Right hindlimb (tissue), 1 donor: ENCODE measurements at places on chromosomes 2 and 18.
A peak's percentile ranks its signal among the peaks of the same experiment; 100 is the strongest.

DNA sequence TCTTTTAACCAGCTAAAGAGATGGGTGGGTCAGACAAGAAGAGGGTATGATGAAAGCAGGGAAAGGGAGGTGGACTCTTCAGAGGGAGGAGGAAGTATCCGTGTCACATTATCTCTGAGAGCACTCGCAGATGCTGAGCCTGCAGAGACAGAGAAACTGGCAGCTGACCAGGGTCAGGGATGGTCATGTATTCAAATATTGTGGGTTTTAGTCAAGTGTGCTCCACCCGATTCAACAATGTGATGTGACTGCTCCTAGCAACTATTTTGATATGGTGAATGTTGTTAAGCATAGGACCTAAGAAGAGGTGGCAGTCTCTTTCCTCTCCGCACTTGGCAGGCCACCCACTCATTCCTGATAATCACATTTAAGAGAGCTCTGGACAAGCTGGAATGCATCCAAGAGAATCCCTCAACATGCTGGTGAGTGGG, 1.3 kb upstream of the CLIP4 start:
- peak; percentile 29 for DNase-seq

- no peak for DNase-seq
These were observed 56.6 kb downstream of the GDF7 start for GRCh38 chr2:20723543-20723942.

DNA sequence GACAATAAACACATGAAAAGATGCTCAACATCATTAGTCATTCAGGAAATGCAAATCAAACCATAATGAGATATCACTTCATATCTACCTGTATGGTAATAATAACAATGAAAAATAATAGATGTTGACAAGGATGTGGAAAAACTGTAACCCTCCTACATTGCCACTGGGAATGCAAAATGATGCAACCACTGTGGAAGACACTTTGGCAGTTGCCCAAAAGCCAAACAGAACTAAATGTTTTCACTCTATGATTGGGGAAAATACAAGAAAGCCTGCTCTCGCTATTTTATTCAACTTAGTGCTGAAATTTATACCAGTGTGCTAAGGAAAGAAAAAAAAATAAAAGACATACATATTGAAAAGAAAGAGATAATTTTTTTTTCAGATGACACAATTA, 934.5 kb downstream of the CNTNAP5 start:
- no peak for DNase-seq

GRCh38 chr2:189835855-189836558, 51.8 kb downstream of the PMS1 start:
- DNase-seq, result no peak

DNA sequence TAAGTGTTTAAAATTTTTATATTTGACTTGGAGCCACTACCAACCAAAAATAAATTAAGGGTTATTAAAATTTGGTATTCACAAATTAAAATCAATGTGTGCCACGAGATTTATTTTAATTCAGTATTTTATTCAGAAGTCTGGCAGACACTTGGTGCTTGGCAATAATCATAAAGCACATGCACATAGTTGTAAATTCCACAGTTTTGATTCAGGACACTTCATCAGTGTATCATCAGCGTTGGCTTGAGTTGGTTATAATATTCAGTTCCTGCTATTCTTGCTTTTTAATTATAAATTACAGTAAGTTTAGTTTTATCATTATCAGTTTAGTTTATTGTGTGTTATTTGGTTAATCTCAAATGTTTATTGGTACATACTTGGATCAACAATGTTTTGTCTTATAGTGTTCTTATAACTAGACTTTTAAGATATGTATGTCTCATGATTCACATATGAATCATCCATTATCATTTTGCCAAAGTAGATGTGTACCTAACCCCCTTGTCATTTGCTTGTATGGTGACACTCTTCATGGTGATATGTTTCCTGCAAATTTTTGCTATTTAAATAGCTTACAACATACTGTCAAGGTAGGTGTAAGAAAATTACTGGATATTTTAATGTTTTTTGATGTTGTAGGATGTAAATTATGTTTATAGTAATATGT, 237.9 kb downstream of the BABAM2 start:
- DNase-seq, result no peak

DNA sequence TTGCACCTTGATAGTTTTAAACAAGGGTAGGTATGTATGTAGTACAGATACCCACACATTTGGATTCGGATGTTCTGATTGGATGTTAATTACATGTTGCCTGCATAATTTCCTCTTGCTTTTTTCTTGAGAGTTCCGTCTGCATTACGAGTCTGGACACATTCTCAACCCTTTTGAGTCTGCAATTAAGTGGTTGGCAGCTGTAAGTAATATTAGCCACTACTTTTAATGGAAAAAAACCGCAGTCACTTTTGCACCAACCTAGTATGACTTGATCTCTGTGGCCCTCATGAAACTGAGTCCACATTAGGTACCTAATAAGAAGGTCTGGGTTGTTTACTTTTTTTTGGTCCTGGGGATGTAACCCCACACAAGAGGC, 217.3 kb downstream of the VAPA start:
- no peak for DNase-seq

DNA sequence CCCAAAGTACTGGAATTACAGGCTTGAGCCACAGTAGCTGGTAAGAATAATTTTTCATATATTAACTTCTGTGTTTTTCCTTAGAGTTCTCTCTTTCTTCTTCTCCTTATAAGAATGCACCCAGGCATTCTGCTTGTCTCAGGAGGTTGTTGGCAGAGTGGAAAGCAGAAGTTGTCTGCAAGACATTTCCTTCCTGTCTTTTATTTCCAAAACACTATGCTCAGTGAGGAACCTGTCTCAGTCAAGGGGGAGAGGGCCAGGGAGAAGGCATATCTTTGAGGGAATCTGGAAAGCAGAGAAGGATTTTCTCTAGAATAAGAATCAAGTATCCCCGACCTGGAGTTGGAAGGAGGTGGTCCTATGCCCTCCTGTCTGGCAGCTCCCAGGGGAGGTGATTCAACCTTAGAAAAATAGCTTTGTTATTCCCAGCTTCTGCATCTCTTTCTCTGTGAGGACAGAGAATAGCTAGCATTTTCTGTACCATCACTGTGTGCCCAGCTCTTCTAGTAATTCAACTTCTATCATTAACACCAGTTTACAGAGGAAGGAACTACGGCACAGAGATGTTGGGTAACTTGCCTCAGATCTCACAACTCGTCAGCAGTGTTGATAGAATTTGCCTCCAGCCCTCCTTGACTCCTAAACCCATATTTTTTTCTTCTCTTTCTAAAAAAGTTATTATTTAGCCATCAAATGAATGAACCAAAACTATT, 3.8 kb upstream of the LPIN2 start:
- DNase-seq, result no peak

DNA sequence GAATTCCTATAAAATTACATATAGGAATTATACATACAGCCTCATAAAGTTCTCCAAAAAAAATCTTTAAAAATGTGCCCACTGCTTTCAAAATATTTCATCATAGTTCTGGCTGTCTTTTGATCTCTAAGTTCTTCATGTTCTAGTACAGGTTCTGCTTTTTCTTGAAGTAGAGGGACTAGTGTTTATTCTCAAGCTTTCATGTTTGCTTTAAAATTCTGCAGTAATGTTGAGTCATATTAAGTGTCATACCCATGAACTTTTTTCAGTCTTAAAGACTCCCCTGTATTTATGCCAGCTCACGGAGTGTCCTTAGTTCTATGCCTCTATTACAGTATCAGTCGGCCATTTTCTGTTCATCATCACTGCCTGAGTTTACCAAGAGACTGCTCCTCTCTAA, 54.8 kb upstream of the CCDC141 start:
- no peak for DNase-seq

GRCh38 chr18:8702668-8703067, 2.7 kb upstream of the MTCL1 start:
- no peak for DNase-seq

DNA sequence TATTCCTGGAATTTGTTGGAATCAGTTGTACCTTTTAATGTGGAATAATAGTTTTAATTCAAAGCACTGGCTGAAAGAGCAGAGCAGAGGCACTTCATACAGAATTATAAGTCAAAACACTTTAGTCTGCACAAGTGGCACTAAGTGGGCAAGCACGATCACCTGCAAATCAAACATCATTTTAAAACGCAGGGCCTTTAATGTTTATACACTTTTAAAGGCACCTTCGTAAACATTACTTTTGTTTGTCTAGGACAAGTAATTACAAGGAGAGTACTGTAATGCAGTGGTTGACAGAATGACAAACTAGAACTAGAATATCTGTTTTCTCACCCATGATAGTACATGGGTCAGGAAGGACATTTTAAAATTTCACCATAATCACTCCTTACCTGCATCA, 36.4 kb downstream of the LANCL1 start:
- no peak for DNase-seq

GRCh38 chr2:241869087-241869961, at the start of gene RTP5:
Gene RTP5, plus strand, starts transcription at chr2:241869729. Its CDS starts 28 bp downstream, at chr2:241869757.
- no peak for DNase-seq

- DNase-seq, result no peak
These were observed 88.7 kb downstream of the ADD2 start for GRCh38 chr2:70679259-70679658.

GRCh38 chr2:149732001-149732685, 144.6 kb upstream of the MMADHC start:
- DNase-seq, result no peak

- DNase-seq, result no peak
These were observed 17.6 kb downstream of the SLC39A10 start for GRCh38 chr2:195674491-195675221.

- no peak for DNase-seq
These were observed 472 bp upstream of the PLEKHM3 start for GRCh38 chr2:208025814-208026184.

DNA sequence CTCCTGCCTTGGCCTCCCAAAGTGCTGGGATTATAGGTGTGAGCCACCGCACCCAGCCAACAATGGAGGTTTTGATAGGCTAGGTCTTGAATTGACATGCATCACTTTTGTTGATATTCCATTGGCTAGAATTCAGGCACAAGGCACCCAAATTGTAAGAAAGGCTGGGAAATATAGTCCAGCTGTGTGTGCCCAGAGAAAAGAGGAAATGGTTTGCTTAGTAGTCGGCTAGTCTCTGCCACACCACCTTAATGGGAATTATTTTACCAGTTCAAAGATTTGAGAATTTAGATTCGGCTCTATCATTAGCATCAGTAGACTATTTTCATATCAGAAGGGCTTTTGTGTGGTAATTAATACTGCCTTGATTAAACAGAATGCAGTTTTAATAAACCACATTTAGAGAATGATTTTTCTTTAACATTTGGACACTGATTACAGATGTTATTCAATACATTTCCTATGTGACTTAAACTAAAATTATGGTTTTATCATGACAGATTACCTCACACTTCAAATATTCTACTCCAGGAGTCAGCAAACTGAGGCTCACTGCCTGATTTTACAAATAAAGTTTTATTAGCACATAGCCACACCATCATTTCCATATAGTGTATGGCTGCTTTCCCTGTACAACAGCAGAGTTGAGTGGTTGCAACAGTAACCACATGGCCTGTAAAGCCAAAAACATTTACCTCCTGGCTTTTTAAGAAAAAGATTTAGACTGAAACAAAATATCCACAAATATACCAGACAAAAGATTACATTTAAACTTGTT, 27.4 kb downstream of the DBI start:
- no peak for DNase-seq

GRCh38 chr2:46029332-46029811, 267.8 kb upstream of the EPAS1 start:
- no peak for DNase-seq

DNA sequence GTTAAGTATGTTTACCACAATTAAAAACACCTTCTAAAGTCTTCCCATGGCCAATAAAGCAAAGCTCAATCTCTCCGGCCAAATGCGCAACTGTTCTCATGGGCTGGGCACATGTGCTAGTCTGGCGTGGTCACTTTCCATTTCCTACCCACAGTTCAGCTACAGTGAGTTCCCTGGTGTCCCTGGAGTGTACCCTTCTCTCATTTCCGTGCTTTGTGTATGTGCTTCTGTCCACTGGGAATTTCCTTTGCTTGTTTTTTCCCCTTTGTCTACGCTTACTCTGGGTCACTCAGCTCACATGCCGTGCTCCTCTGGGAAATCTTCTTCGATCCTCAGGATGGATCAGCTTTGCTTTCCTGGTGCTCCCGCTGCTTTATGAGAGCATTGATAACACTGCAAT, 69.6 kb upstream of the GYPC start:
- DNase-seq, result no peak

GRCh38 chr2:185384822-185385560, 353.6 kb upstream of the FSIP2 start:
- DNase-seq, result no peak

DNA sequence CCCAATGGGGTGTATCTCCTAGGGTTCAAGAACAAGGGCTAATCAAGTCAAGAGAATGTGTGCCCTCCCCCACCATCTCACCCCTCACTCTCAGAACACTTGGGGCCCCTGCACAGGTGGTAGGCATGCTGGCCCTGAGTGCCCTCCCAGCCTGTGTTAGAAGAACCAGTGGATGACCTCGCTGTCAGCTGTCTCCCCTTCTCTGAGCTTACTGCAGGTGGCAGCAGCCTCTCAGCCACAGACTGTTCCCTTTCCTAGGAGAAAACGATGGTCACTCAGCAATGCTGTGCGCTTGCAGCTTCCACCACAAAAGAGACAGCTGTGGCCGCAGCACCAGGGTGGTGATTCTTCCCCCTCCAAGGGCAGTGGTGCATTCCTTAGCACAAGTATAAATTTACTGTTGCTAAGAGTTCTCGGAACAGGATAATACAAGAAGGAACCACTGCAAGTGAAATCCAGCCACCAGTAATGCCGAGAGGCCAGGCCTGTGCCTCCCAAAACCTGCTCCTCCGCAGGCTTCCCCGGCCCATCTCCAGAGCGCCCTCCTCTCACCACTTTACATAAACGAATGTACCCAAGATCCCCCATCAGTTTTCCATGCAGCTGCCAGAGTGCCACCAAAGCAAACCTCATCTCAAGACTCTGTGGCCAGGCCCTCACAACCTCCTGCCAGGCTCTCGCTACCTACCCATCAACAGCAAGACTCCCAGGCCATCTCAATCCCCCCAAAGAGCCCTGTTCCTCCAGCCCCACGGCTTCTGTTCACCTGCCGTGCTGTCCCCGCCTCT, 935 bp upstream of the RAMP1 start:
- DNase-seq, result peak; percentile 84

GRCh38 chr2:223048519-223048918, 3.5 kb upstream of the KCNE4 start:
- DNase-seq, result no peak

DNA sequence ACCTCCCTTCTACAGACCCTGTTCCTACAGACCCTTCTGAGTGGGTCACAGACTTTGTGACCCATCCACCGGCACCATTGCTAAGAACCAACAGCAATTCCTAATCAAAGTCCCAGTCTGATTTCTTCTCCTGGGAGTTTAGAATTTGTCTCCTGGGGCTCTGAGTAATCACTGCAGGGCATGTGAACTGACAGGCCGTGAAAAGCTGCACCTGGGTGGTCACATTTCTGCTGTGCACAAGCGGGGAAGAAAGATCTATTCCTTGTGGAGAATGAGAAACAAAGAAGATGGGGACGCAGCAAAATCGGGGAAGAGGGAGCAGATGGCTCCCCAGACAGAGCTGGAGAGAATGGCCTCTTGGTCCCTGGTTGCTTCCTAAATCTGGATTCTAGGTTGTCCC, 151.0 kb downstream of the ARL4C start:
- no peak for DNase-seq
